IMR-90 (cell line): ENCODE measurements at places on chromosomes 13 and 19. TPM values are rescaled to one million over a fixed set of nuclear protein-coding genes. Genes with fewer than 3 reads are reported as not detected.

The DUS3L gene
- total RNA-seq, result 12.4 and 14.2 TPM in 2 replicates

- H3K27ac ChIP-seq, result no peak overlapping the region
- H3K27me3 ChIP-seq, result no peaks in the 10 kb centered on the region
- H3K4me3 ChIP-seq, result no peak overlapping the region
- H3K4me1 ChIP-seq, result peaks cover 15% of the 10 kb centered on the region
- no peak for DNase-seq
- no peaks in the 10 kb centered on the region; the same call in 1 of the 2 replicates for H3K36me3 ChIP-seq
These were observed 190.9 kb downstream of the KLF12 start for GRCh38 chr13:73943137-73943964.

GRCh38 chr19:42172261-42172660 is 40.0 kb upstream of the POU2F2 start:
- no peaks in the 10 kb centered on the region for H3K36me3 ChIP-seq
- H3K27ac ChIP-seq, result no peak overlapping the region
- no peak for DNase-seq
- H3K4me3 ChIP-seq, result no peak overlapping the region
- peaks cover 82% of the 10 kb centered on the region for H3K27me3 ChIP-seq

DNA sequence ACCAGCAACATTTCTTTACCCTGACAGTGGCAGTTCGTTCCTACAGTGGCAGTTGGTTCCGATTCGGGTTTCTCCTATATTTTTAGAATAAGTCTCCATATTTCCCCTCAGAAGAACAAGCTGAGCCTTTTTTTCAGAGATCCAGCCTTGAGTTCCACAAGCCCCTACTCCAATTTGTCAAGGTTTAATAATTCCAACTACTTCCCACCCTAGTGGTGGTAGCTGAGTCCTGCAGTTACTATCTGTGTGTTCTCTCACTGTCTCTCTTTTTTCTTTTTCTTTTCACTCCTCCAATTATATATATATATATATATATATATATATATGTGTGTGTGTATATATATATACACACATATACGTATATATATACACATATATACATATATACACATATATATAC is 1347.3 kb downstream of the PCDH9 start:
- no peaks in the 10 kb centered on the region for H3K36me3 ChIP-seq
- no peak overlapping the region for H3K27ac ChIP-seq
- no peak overlapping the region for H3K4me3 ChIP-seq
- DNase-seq, result no peak
- no peaks in the 10 kb centered on the region for H3K4me1 ChIP-seq

The MBD3 gene
- 42.5 and 47.5 TPM in 2 replicates for total RNA-seq

DNA sequence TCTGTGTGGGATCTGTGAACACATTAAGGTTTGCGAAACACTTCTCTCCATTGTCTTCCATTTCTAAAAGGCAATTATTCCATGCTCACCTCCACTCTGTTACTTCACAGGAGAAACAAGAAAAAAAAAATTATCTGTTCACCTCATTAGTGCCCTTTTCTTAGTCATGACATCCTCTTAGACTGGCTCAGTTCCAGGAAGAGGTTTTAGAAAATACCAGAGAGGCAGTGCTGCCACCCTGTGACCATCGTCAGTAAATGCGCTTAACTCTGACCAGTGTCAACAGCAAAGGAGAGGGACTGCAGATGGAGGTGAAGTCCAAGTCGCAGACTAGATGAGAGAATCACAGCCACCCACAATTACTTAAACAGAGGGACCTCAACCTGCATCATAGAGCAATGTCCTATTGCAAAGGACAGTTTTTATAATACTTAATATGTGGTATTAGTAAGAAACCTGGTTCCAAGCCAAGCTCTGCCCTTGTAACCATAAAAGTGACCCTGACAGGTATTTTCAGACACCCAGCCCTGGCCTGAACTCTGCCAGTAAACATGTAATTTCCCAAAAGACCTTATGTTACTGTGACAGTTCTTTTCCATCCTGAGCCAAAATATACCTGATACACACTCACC is 19.4 kb downstream of the CEACAM21 start:
- H3K4me1 ChIP-seq, result no peaks in the 10 kb centered on the region
- H3K4me3 ChIP-seq, result no peak overlapping the region
- no peaks in the 10 kb centered on the region for H3K27me3 ChIP-seq
- H3K27ac ChIP-seq, result no peak overlapping the region
- no peaks in the 10 kb centered on the region for H3K36me3 ChIP-seq

The ZNF888 gene
- 6.1 TPM in 2 replicates for total RNA-seq

The FGF22 gene
- not detected in 2 replicates for total RNA-seq
